ENCODE measurements at places on chromosomes 12 and 14.

DNA sequence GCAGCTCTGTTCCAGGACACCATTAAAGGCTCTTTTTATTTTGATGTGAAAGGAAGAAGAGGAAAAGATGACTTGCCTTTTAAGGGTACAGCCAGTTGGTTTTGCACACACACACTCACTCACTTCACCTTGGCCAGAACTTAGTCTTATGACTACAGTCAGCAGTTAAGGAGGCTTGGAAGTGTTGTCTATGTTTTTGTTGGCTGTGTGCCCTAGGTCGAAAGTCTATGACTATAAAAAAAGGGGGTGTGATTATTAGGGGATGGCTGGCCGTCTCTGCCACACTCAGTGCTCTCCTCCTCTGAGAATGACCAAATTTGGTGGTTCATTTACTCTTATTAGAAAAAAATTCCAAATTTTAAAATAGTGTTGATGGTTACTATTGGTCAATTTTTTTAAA is 139.5 kb upstream of the OTX2 start:
- DNase-seq, result no peak

- DNase-seq, result peak; percentile 36
These were observed 825 bp upstream of the CCDC85C start for GRCh38 chr14:99604766-99605298.

DNA sequence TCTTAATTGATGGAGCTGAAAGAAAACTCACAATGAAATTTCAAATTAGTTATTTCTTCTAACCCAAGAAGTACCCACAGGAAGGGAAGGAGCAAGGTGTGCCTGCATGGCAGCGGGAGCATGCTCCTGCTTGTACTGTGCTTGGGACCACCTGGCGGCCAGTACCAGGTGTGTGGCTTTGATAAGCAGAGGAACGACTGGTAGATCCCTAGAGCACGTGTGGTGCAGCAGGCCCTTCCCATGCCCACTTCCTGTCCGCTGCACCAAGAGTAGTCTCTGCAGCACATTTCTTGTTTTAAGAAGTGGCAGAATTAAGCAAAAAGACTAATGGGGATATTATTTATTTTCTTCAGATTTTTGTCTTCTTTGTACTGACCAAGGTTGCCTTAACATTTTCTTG is 122.3 kb upstream of the ATF1 start:
- no peak for DNase-seq

GRCh38 chr14:35444104-35444503 is 39.6 kb upstream of the NFKBIA start:
- DNase-seq, result no peak

GRCh38 chr12:52387859-52388258 is 2.4 kb upstream of the KRT84 start:
- no peak for DNase-seq

- peak; percentile 14 for DNase-seq
These were observed 31.2 kb downstream of the CCDC59 start for GRCh38 chr12:82326905-82327503.

GRCh38 chr12:27814411-27814810 is 34.4 kb upstream of the MANSC4 start:
- DNase-seq, result no peak

DNA sequence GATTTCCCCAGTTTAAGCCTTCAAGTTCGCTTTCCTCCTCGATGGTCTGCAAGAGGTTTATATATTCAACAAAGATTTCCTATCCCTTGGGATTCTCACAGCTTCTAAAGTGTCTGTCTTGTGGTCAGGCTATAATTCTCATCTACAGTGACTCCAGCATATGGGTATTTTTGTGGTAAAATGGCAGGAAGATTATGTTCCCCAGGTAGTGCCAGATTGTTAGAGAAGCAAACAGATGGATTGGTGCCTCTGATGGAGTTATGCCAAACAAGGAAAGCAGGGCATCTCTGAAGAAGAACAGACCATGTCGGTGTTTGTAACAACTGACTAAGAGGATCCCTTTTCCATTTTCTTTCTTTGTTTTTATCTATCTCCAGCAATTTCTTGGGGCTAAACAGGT is 5.5 kb upstream of the CCDC175 start:
- no peak for DNase-seq

GRCh38 chr14:106790189-106791036 is 1264.0 kb downstream of the TMEM121 start:
- peak; percentile 69 for DNase-seq

DNA sequence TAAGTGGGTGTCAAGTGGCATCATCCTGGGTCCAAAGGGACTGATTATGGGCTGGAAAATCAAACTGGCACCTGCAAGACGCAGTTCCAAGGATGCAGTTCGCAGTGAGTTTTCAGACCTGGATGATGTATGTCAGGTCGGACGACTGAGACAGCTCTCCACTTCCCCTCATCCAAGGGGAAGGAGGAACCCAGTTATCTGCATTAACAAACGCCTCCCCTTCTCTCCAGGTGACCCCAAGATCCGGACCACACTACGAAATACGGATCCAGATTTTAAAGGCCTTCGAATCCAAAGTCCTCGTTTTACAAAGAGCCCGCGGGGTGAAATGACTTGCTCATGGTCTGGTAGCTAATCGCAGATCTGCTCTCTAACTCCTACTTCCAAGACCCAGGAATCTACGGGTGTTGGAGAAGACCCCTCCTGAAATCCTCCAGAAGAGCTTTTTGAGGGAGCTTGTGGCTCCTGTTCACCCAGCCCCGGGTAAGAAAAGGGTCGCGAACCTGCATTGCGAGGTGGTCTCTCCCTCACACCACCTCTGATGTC is 460 bp upstream of the SYNE2 start:
- DNase-seq, result no peak

DNA sequence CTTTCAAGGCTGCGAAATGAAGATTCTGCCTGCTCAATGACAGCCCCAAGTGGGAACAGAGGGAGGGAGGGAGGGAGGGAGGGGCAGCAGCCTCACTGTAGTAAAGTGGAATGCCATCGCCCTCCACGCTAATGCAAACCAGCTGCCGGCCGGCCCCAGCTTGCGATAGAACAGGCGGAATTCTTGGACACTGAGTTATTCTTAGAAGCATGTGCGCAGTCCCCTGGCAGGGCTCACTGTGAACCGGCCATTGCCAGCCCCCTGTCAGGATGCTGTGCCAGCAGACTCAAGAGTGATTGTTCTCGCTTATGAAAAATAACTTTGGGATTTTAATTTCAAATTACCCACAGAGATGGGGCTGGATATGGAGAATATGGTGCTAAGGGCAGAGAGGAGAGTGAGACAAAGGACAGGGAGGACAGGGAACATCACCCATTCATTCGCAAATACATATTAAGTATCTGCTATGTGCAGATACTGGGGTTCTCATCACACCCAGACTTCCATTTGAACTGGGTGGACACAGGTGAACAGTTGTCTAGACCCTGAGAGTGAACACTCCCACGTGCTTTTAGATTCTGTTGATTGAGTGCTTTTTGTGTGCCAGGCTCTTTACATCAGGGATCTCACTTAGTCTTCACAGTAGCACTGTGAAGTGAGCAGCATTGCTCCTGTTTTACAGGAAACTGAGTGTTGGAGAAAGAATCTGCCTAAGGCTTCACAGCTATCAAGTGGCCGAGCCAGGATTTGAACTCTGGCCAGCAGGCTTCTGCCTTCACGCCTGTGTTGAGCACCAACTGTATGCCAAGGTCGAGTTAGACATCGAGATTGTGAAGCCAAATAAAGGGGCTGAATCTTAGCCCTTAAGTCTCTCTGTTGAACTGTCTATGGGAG is 192.9 kb downstream of the C12orf75 start:
- no peak for DNase-seq

- no peak for DNase-seq
These were observed 56.1 kb downstream of the CDC42BPB start for GRCh38 chr14:103001226-103001625.

DNA sequence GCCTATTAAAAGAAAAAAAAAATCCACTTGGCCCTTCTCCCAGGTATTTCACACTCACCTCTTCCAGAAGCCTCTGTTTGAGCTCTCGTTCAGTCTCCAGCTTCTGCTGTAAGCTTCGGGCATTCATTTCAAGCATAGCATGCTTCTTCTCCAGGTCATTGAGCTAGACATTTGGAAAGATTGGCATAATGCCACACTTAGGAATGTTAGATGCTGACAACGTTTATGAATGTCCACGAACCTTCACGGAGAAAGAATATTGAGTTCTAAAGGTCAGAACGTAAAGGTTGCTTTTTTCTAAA is 60.5 kb downstream of the PRKAB1 start:
- DNase-seq, result no peak

DNA sequence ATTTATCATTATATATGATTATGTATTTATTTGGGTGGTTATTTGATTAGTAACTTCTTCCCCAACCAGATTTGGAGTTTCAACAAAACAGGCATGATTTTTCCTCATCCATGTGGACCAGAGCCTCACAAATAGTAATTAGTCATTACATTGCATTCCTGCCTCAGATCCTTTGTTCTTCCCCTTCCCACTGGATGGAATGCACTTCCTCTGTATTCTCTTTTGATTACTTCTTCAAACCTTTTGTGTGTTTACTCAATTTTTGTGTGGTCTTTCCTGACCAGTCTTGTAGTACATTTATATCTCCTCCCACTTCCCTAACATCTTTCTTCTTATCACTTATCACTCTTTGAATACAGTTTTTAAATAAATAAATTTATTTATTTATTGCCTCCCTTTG is 15.5 kb downstream of the SYT1 start:
- DNase-seq, result no peak

GRCh38 chr14:104664107-104664506 is 25.3 kb upstream of the INF2 start:
- no peak for DNase-seq

- DNase-seq, result no peak
These were observed 228.0 kb downstream of the MON2 start for GRCh38 chr12:62694632-62695031.

DNA sequence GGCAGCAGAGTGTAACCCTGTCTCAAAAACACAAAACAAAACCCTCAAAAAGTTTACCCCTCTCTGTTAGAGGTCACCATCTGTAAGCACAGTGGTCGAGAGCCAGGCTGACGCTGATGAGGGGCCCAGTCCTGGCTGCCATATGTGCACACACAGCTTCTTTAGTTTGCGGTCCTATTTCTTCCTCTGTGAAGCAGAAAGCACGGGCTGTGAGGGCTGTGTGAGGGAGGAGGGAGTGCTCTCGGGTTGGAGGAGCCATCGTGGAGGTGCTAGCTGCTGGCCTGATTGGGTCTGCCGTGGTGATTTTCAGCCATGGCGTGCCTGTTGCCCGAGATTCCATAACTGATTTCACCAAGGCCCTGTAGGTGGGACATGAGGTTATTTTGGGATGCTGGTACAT is 3.5 kb downstream of the ULK1 start:
- no peak for DNase-seq

DNA sequence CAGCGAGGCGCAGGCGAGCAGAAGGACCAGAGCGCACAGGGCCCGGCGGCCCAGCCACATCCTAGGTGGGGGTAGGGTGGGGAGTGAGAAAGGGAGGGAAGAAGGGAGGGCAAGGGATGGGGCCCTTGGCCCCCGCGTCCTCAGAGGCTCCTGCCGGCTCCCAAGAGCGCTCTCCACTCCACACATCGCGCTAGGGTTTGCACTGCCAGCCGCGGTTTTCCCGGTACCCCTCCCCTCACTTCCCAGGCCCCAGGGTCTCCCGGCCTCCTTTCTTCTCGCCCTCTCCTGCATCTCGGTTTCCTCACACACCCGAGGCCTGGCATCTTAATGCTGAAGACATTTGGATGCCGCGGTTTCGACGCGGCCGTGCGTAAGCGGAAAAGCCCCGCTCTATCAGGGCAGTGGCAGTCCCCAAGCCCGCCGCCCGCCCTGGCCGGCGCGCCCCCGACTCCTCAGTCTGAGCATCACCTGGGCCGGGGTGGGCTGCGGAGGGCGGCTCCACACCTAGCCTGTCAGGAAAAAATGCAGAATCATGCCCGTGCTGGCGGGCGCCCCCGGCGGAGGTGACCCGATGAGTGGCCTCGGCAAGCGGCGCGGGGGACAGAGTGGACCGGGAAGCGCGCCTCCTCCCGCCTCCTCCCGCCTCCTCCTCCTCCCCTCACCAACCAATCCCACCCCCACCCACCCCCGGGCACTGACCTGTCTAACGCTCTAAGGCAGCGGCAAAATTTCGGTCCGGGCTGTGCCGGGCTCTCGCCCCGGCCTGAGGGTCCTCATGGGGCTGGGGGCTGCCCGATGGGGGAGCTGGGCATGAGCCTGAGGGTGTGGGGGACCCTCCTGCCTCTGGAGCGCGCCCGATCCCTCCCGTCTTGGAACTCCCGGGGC is 686 bp downstream of the B4GALNT1 start:
- no peak for DNase-seq

GRCh38 chr12:79127271-79127751 is 262.7 kb downstream of the SYT1 start:
- DNase-seq, result no peak

DNA sequence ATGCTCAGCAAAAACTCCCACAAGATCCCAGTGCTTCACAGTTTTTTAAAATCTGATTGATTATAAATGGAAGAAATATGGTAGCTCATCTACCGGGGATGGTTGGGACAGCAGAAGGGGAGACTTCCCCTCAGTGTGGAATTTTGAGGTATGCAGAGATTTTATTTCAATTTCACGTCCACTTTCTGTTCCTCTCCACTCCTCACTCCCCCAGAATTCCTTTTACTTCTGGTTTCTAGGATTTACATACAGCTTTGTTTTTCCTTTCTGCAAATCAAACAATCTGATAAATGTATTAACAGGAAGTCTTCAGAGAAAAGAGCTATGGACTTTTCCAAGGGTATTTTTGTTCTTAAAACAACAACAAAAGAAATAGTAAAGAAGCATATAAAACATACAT is 181.5 kb upstream of the ARHGAP5 start:
- DNase-seq, result no peak

DNA sequence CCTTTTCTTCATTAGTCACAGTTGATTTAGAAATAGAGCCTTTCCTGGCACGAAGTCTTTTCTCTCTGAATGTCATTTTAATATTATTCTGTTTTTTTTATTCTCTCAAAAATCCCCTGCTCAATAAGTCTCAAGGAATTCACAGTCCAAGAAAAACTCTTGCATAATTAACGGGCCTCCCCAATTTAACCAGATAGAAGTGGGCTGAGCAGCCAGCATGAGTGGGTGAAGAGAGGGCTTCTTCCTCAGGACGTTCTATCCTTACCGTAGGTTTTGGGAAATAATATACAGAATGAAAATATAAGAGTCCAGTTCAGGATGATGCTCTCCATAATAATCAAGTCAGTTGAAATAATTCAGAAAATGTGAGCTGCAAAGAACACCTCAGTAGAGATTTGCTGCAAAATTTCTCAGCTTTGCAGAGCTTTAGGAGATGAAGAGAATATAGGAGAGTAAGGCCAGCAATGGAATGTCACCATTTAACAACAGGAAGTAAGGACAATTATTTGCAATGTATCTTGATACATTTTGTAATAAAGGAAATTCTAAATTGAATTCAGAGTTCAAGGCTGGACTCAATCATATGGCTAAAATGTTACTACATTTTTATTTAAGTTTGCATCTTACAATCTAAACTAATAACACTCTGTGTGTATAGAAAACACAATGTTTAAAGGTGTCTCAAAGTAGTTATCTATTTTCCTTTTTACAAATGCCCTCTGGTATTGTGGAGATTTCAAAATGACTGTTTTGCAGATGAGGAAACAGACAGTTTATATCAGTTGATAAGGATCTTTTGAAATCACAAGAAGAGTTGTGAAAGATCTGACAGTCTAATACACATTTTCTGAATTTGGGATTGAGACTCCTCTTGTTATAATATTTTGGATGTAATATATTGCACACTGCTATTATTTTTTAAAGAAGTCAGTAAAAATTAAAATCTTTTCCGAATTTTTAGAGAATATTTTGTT is 1724.1 kb upstream of the SEL1L start:
- no peak for DNase-seq
